NCI-H524 (cell line): ENCODE measurements at places on chromosomes 4 and X.
A peak's percentile ranks its signal among the peaks of the same experiment; 100 is the strongest.

DNA sequence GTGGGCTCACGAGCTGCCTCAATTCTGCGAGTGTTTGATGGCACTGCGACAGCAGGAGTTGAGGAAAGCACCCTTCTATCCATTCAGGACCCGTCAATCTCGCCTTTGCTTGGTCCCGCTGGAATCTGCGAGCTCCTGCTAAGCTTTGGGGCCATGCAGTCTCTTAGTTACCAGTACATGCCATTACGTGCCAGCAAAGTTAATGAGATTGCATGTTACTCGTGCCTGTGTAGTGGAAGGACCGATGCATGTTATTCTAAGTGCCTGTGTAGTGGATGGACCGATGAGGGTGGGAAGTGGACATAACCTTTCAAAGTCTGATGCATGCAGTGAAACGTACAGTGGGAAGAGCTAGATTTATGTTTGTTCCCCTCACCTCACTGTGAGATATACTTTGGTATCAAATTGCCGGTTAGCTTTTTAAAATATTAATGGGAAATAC is 569 bp downstream of the RPS3A start:
- DNase-seq = no peak

DNA sequence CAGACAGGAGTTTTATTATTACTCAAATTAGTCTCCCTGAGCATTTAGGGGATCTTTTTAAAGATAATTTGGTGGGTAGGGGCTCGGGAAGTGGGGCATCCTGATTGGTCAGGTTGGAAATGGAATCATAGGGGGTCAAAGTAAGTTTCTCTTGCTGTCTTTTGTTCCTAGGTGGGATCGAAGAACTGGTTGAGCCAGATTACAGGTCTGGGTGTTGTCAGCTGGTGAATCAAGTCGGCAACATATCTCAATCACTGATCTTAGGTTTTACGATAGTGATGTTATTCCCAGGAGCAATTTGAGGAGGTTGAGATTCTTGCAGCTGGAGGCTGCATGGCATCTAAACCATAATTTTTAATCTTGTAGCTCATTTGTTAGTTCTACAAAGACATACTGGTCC is 629.5 kb upstream of the AMOT start:
- no peak for DNase-seq

GRCh38 chr4:114615435-114615834 is 16.8 kb downstream of the UGT8 start:
- DNase-seq = no peak

GRCh38 chr4:114180481-114180880 is 201.0 kb upstream of the ARSJ start:
- peak; percentile 33 for DNase-seq

- no peak for DNase-seq
These were observed 40.4 kb downstream of the UNC5C start for GRCh38 chr4:95508421-95508820.

DNA sequence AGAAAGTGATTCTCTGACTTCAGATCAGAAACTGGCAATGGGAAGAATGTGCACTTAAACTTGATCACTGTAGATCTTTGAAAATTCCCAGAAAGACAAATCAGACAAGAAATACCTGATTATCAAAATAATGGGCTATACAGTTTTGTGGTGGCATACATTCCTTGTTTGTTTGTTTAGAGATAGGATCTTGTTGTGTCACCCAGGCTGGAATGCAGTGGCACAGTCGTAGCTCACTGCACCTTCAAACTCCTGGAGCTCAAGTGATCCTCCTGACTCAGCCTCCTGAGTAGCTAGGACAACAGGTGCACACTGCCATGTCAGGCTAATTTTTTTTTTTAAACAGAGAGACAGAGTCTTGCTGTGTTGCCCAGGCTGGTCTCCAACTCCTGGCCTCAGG is 81.0 kb upstream of the SPRY1 start:
- DNase-seq = no peak

DNA sequence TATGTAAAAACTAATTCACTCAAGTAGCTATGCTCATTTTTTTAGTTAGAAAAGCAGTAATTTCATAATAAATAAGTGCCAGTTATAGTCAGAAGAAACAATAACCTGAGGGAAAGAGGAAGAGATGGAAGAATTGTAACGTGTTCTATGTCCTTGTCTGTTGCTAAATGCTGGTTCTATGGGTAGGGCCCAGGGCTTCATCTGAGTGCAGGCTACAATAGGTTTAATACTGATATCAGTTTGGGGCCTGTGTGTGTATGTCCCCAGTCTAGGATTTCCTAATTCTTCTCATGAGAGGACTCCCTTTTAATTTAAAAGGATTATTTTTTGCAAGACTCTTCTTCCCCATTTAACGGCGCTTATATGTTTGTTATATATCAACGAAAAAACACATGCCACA is 3.3 kb upstream of the EREG start:
- no peak for DNase-seq

GRCh38 chrX:42973321-42973720 is 195.4 kb upstream of the PPP1R2C start:
- no peak for DNase-seq

DNA sequence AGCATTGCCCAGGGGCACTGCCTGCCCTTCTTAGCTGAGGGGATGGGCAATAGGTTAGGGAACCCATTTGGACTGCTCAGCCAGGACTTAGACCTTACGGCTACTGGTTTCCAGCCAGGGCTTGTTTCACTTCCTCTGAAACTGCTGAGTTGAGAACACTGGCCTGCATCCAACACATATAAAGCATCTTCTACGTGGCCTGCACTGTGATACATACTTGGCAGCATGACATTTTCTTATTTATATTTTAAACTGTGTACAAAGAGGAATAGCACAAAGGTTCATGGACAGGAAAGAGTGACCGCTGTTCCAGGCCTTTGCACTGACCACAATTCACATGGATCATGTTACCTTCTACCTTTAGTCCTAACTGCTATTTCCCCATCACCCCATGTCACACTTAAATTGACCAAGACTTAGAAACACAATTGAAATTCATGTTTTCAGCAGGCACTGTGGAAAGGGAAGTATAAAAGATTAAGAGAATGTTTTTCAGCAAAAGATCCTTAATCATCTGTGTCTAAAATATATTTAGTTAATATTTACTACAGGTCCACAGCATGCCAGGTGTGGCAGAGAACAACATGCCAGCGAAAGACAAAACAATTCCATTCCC is 43.7 kb downstream of the NLGN4X start:
- no peak for DNase-seq

- no peak for DNase-seq
These were observed 157.6 kb downstream of the GASK1B start for GRCh38 chr4:158015241-158015640.

DNA sequence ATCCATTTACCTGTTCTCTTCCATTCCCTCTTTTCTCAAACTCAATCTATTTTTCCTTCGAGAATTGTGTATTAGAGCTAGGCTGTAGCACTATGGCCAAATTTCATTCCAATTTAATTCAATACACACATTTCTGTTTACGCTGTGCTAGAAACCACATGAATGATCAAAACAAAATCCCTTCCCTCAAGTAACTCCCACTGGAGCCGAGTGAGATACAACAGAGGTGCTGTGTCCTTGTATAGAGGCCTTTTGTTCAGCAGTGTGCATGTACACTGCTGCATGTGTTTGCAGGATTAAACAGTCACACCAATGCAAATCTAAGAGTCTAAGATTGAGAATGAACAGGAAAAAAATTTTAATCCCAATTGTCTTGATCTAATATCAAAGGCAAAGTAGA is 734.2 kb downstream of the RAPGEF2 start:
- no peak for DNase-seq

- no peak for DNase-seq
These were observed 5.2 kb downstream of the CDK16 start for GRCh38 chrX:47223476-47224250.

DNA sequence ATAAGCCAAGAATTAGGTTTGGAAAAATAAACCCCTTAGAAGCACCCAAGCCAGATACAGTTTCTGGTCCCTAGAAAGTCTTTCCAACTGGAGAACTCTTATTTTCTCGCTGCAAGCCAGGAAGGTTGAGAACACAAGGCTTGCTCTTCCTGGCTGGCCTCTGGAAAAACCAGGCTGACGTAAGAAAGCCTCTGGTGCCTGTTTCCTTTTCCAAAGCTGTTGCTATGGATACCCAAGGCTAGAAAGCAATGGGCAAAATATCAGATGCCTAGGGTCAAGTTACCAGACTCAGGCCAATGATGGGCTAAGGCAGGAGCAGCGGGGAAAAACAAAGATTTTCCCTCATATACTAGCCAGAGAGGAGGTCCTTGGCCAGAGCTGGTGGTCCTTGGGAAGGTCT is 281.6 kb downstream of the KLHL13 start:
- no peak for DNase-seq

- no peak for DNase-seq
These were observed 958.2 kb downstream of the PCDH7 start for GRCh38 chr4:31678356-31678755.

DNA sequence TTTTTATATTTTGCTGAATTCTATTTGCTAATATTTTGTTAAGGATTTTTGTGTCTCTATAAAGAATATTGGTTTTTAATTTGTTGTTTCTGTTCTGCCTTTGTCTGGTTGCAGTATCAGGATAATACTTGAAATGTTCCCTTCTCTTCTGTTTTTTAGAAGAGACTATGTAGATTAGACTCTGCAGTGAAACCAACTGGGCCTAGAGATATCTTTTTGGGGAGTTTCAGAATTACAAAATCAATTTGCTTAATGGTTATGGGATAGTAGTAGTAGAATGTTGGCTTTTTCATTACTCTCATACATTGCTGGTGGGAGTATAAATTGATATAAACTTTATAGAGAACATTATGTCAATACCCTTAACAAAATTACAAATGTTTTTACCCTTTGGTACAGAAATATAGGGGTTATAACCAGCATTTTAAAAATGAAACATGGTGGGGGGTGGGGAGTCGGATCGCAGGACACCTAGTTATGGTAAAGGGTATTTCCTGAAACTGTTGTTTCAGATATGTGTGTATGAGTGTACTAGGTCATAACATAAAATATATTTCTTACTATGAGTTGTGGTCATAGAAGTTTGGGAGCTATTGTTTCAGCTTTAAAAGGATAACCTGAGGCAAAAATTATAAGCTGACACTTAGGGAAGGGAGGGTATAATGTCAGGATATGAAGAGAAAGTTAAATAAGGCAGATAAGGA is 29.0 kb downstream of the CLOCK start:
- DNase-seq = no peak

DNA sequence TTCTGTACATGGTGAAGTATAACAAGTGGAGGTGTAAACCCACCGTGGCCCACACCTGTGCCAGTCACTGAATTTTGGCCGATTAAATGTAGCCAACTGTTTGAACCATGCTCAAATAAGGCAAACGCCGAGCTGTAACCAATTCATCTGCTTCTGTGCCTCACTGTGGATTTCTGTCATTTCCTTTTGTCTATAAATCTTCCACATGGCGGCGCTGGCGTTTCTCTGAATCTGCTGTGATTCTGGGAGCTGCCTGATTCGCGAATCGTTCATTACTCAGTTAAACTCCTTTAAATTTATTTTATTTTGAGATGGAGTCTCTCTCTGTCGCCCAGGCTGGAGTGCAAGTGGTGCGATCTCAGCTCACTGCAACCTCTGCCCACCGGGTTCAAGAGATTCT is 19.2 kb downstream of the SUPT20HL2 start:
- no peak for DNase-seq

DNA sequence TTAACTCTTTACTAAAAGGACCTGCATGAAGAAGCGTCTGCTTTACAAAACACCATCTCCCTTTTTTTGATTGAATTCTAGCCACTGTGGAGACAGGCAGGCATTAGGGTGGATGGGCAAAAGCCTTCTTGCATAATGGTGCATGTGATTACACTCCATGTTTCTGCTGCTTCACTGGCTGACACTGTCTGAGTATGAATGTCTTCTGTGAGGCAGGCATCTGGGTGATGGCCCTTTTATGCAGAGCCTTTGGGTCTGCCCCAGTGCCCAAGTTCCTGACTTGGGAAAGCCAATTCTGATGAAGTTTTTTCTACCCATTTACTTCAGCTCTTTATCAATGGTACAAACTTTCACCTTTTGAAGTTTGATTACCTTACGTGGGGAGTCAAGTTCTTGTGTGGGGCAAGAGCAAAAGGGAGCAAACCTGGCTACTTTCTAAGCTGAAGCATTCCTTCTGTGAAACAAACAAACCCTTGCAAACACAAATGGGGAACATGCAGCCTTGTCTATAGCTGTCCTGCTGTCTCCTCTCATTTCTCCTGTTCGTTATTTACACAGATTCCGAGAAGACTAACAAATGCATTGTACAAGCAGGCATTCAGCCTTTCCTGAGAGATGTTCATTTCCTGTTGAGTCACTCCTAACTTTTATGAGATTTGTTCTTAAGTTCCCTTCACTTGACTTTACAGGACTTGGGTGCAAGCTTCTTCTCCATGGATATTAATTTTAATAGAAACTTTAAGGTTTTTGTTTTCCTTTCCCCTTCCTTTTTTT is 301.9 kb downstream of the TLL1 start:
- DNase-seq = no peak

- DNase-seq = no peak
These were observed 457.4 kb upstream of the TEX13C start for GRCh38 chrX:124862301-124862700.

DNA sequence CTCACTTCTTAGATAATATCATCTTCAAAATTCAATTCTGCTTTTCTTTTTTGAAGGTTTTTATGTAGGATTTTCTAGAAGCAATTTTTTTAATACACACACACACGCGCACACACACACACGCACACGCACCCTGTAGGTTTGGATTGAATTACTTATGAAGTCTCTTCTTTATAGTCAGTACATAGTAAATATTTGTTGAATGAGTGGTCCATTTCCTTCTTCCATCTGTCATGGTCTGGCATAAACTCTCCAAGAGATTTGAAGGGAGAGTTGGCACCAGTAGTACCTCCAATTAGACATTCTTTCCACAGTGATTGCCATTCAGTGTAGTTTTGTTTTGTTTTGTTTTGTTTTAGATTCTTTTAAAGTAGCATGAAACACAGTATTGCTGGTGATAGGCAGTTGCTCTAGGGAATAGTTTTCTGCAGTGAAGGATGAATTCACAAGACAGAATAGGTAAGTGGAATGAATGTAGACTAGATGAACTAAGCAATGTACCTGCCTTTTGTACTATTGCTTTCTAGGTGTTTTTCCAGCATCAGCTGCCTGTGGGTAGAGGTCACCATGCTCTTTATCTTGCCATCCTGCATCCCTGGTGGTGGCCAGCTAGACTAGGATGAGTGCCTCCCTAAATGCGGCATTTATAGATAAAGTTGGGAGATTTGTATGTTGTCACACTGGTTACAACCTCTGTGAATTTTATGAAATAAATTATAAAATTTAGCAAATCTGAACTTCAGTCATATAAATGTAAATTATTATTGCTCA is 20.5 kb downstream of the PDLIM5 start:
- no peak for DNase-seq

DNA sequence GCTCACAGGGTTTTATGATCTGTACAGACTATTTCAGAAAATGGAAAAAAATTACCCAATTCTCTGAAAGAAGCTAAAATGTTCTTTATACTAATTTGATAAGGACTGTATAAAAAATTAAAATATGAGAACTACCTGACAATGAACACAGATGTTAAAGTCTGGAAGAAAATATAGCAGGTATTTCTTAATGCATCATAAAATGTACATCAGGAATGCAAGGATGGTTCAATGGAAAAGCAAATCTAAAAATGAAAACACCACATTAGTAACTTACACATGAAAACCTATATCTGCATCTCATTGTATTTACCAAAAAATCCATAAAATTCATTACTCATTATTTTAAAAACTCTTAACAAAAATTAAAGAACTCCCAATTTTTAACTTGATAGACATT is 39.4 kb downstream of the ARHGAP6 start:
- DNase-seq = no peak
